Activated CD4-positive, alpha-beta T cell treated with anti-CD3 and anti-CD28 coated beads for 24 hours (primary cell): ENCODE measurements at places on chromosomes 3 and 15.

- DNase-seq, result no peak
These were observed 307.9 kb upstream of the RBMS3 start for GRCh38 chr3:28972921-28973320.

GRCh38 chr15:90103701-90104329 lies 1.5 kb upstream of the IDH2 start:
- DNase-seq, result no peak

GRCh38 chr3:62375655-62376453 lies 2.5 kb upstream of the FEZF2 start:
- no peak for DNase-seq

GRCh38 chr3:150362515-150363302 lies 45.4 kb upstream of the TSC22D2 start:
- no peak for DNase-seq

- DNase-seq, result no peak
These were observed 26.9 kb downstream of the PRKAR2A start for GRCh38 chr3:48820612-48821324.

DNA sequence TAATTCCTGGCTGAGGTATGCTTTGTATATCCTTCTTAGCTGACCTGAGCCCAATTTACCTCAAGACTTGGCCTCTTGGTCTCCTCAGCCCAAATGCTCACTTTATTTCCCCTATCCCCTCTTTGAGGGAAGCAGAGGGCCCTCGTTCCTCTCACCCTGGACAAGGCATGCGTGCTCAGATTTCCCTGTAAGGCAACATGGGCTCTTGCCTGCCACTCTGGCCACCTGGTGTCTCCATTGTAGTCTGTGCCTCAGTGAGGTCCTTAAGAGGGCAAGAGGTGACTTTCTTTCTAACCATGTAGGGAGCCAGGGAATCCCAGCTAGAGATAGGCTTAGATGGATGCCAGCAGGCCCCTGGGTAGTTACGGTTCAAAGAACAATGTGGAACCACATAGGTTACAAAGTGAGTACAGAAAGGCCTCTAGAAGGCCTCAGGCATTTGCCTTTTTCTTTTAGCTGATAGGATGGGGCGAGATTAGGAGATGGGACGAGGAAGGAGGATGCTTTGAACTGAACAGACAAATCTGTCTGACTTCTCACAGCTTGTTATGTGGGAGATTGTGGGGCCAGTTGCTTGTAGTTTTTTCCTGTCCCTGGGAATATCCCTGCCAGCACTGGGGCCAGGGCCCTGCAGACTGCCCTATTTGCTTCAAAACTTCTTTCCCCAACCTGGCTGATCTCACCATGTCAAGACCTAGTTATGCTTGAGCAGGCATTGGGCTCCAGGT lies 1.1 kb upstream of the INTS14 start:
- no peak for DNase-seq

DNA sequence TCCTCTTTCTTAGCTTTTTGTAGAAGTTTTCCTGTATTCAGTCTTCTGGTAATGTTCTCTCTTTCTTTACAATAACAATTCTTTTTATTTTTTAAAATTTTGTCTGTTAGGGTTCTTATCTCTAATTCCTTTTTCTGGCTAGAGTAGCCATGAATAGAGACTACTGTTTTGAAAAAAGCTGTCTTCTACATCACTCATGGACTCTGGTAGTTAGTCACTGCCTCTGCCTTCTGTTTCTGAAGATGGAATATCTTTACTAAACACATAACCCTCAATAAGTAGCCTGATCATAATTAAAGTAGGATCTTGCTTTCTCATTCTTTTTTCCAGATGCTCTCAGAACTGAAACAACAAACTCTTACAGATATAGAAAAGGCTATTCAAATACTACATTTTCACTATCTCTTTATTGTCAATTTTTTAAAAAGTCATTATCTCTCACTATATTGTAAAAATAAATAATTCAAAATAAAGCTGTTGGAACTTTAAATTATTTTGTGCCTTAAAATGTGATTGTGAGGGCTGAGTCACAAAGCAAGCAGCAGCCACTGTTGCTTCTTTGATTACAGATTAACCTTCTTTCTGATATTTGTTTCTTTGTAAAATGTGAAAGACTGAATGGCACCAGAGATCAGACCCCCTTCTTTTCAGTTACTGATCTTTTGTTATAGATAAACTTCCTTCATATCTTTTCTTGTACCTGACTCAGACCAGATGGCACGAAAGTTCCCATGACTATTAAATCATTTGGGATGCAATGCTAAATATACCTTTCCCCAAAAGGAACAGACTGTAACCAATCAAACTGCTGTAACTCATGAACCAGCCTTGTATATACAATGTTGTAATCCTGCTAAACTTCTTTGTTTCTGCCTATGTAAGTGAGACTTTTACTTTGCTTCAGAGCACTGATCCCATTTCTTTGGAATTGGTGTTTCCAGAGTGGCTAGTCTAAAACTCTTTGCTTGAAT lies 1159.5 kb downstream of the IGSF11 start:
- no peak for DNase-seq

GRCh38 chr3:83233715-83234114 lies 1472.3 kb upstream of the GBE1 start:
- no peak for DNase-seq

- DNase-seq, result no peak
These were observed 70.0 kb upstream of the WDR72 start for GRCh38 chr15:53829471-53829870.

DNA sequence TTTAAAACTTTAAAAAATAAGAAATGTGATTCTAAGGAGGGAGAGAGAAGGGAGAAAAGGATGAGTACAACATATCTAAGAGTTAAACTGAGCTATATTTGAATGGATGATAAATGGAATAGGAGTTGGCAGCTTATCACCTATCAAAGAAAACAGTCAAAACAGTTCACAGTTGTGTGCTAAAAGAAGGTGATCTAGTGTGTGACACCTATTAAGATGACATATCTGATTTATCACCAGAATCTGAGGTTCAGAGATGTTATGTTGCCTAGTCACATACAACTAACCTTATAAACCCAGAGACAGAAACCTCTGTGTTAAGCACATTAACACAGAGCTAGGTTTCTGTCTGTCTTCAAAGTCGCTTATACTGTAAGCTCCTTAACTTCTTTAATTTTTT lies 3.0 kb downstream of the ATP13A3 start:
- DNase-seq, result no peak

GRCh38 chr3:89042236-89042835 lies 65.1 kb upstream of the EPHA3 start:
- DNase-seq, result no peak

GRCh38 chr3:108241721-108242120 lies 19.5 kb upstream of the IFT57 start:
- DNase-seq, result no peak

DNA sequence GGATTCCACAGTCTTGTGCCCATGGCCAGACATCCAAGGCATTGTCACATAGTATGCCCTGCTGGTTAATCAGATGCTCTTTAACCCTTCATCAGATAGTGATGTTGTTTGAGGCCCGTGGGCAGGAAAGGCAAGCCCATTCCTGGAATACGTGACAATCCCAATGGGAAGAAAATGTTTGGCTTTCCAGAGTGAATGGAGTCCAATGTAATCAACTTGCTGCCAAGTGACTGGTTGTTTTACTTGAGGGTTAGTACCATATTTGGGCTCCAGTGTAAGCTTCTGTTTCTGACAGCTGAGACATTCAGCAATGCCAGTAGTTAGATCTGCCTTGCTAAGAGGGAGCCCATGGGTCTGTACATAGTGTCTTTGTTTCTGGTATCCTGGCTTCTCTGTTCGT lies 31.3 kb downstream of the RPL39L start:
- no peak for DNase-seq

DNA sequence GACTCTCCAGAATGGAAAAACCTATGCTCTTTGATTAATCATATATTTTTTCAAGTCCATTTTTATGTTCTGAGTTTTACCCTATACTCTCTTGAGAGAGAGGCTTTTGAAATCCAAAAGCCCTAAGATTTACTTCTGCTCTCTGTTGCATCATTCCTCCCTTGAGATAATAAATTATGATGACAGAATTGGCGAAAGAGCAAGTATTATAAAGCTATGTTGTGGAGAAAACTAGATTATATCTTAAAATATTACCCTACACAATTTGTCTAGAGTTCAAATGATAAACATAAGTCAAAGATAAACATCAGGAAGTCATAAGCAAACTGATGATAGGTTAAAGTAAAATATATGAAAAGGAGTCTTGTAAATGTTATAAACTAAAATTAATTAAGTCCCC lies 293.4 kb upstream of the MME start:
- DNase-seq, result no peak

GRCh38 chr3:175662815-175663214 lies 803.7 kb downstream of the NAALADL2 start:
- DNase-seq, result no peak
